ENCODE measurements at places on chromosomes 3 and 15.

GRCh38 chr3:39752751-39753150, 56.7 kb upstream of the MYRIP start:
- DNase-seq: no peak

GRCh38 chr3:15649858-15650257, 48.3 kb downstream of the BTD start:
- no peak for DNase-seq

- no peak for DNase-seq
Measured at GRCh38 chr3:31331278-31331677, 201.4 kb upstream of the STT3B start.

GRCh38 chr15:91928675-91929074, 75.2 kb downstream of the SLCO3A1 start:
- DNase-seq: no peak

- no peak for DNase-seq
Measured at GRCh38 chr3:114451051-114451451, 157.2 kb downstream of the TIGIT start.

DNA sequence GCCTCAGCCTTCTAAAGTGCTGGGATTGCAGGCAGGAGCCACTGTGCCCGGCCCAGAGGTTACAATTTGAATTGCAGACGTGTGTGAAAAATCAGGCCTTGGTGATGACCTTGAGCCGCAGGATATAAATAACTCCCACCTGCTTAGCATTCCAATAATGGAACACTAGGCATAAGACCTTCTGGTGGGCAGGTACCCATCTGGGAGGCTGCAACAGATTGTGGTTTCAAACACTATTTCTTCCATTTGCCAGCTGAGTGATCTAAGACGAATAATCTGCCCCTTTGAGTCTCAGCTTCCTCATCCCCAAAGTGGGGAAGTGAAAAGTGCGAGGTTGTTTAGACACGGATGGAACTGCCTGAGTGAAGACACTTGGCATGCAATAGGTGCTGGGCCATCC, 47.7 kb upstream of the HERC1 start:
- DNase-seq: no peak

DNA sequence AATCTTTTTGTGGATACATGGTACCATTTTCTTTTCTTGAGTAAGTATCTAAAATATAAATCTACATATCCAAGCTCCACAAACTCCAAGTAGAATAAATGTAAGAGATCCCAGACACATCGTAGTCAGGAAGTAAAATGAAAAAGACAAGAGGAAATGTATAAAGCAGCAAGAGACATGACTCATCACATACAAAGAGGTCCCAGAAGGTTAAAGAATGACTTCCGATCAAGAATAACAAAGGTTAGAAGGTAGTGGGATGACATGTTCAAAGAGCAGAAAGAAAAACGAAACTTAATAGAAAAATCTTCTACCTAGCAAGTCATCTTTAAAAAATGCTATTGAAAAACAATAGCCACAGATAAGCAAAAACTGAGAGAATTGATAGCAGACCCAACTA, 705.8 kb downstream of the NR2F2 start:
- DNase-seq: no peak

DNA sequence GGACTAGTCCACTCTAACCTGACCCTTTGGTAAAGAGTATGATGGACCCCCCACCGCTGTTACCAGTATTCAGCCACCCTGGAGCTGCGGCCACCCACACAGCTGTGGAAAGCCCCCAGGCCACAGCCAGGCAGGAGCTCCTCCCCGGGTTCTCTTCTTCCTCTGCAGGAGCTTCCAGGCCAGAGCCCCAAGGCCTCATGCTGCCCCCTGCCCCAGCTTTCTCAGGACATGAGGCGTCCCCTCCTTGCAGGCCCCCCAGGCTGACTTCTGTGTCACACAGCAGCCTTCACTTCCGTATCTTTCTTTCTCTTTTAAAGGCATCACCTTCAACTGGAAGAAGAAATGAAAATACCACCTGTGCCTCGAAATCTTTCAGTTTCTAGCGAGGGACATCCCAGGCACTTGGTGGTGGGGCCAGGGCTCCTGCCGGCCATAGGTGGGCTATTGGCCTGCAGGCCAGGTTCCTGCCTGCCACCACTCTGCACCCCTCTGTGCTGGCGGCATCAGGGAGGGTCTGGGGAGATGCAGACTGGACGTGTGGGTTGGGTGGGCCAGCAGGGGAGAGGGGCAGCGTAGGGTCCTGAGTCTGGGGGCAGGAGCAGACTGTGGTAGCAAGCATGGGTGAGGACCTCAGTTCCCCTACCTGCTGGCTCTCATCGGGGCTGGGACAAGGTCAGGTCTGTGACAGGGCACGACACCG, 19.9 kb downstream of the KLF13 start:
- DNase-seq: no peak

GRCh38 chr15:81434851-81435250, 60.8 kb upstream of the TMC3 start:
- DNase-seq: no peak

DNA sequence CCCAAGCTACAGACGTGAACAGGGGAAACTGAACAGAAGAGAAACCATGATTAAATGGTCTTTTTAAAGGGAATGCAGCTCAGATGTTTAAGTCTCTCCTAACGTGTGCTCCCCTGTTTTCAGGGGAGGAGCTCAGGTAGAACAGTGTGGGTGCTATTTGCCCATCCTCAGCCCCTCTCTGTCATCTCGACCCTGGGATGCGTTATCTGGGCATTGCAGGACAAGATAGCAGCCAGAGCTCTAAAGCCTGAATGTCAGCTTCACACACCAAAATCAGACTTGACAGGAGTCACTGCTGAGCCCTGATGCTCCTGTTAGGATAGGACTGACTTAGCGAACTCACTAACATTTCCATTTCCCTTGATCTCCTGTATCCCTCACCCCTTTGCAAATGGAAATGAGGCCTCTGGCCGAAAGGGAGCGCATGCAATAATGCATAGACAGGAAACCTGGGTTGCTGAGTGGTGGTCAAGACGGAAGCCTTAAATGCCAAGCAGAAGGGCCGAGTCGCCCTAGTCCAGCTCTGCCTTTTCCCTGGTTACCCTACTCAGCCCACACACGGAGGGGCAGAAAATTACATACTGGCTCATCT, 234.9 kb upstream of the TPM1 start:
- DNase-seq: no peak

DNA sequence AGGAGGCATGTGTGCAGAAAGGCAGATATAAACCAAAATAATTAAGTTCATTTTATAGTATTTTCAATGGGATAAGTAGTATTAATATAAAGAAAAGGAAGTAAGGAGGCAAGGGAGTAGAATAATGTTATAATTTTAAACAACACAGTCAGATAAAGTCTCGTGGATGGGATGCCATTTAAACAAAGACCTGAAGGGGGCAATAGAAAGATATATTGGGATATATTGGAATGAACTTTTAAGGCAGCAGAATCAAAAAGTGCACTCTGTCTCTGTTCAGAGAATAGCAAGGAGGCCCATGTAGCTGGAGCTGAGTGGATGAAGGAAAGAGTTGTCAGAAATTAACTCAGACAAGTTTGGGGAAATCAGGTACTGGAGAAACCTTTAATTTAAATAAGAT, 158.7 kb downstream of the CGGBP1 start:
- DNase-seq: no peak

DNA sequence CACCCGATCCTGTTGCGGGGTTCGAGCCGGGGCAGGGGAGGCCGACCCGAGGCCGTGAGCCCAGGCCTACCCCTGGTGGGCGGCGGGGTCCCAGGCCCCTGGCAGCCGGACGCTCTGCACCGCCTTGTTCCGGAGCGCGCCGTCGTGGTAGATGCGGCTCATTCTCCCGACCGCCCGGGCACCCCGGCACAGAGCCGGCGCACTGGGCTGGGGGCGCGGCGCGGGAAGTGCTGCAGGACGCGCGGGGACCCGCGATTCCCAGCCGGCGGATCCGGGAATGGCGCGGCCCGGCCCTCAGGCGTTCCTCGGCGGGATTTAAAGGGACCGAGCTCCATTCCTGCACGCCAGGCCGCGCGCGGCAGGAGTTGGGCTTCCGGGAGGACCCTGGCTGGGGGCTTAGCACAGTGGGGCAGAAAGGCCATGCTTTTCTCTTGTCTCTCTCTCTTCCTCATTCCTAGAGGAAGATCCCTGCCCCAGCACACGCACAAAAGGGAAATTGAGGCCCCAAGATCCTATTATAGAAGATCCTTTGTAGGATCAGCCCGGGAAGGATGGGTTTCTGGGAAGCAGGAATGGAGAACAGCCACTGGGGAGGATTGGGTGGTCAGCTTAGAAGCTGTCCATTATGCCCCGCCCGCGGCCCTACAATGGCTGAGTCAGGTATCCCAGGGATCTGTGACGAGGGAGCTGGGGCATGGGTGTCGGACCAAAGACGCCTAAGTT, at the start of gene ARPIN:
TSS of gene ARPIN (minus strand) at position 279 of the 723 bp plus-strand sequence. CDS start at position 162, 117 bp downstream.
- peak; percentile 63 for DNase-seq

- DNase-seq: no peak
Measured at GRCh38 chr3:23921052-23921511, 4.2 kb downstream of the RPL15 start.

DNA sequence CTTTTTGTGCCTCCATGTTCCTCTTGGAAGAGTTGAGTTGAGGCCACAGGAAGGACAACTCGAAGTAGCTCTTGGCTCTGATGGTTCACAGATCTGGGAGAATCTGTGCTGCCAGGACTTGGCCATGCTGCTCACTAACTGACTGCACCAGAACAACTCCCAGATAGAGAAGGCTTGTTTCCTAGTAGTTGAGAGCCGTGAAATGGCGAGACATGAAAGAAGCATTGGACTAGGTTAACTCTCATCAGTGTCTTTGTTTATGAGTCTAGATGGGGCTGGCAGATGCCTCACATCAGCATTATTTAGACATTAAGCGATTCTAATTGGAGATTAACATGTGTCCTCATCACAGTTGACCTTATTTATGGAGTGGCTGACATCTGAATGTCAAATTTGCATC, 92.9 kb upstream of the AGBL1 start:
- DNase-seq: no peak

DNA sequence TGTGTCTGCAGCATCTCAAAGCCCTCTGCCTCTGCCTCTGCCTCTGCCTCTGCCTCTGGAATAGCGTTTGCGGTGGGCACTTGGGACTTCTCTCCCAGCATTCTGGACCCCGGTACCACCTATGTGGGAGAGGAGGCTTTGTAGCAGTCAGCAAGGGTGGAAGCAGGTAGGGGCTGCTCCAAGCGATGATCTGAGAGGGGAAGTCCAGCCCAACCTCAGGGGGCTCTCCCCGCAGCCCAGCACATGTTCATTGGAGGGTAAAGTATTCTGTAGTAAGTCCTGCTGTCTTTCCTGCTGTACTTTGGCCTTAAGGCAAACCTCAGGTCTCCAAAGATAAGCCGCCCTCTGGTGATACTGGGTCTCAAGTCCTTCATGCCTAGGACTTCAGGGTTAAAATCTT, 68.6 kb downstream of the FAM174B start:
- no peak for DNase-seq

- no peak for DNase-seq
Measured at GRCh38 chr15:29040370-29040751, 154.6 kb downstream of the APBA2 start.

- no peak for DNase-seq
Measured at GRCh38 chr15:100661156-100661555, 58.8 kb downstream of the ASB7 start.

- DNase-seq: peak; percentile 76
Measured at GRCh38 chr15:92899948-92900730, at the start of gene CHD2. Gene CHD2, plus strand, starts transcription at chr15:92900324. Its CDS starts 914 bp downstream, at chr15:92901238.

DNA sequence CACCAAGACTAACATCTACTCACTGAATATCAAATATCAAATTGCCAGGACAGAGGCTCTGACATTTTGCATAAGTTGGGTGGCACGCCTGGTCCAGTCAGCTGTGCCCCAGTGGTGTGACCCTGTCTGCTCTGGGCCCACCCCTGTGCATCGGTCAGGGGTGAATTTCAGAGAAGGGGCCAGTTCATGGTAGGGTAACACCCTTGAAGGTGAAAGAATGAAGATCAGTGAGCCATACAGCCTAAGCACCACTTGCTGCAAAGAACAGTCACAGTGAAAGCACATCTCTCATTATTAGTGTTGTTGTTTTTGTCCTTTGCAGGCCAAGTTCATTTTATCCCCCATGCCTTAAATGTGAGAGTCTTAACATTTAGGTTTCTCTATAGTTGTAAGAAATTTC, 86.8 kb downstream of the MYRIP start:
- no peak for DNase-seq

- DNase-seq: no peak
Measured at GRCh38 chr15:60609721-60610320, 130.9 kb upstream of the ICE2 start.

DNA sequence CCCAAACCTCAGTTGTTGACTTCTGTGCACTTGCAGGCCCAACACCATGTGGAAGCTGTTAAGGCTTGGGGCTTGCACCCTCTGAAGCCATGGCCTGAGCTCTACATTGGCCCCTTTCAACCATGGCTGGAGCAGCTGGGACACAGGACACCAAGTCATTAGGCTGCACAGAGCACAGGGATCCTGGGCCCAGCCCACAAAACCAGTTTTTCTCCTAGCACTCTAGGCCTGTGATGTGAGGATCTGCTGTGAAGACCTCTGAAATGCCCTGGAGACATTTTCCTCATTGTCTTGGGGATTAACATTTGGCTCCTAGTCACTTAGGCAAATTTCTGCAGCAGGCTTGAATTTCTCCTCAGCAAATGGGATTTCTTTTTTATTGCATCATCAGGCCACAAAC, 1255.7 kb downstream of the ZPLD1 start:
- no peak for DNase-seq

- no peak for DNase-seq
Measured at GRCh38 chr3:69252631-69253030, 130.2 kb upstream of the LMOD3 start.

DNA sequence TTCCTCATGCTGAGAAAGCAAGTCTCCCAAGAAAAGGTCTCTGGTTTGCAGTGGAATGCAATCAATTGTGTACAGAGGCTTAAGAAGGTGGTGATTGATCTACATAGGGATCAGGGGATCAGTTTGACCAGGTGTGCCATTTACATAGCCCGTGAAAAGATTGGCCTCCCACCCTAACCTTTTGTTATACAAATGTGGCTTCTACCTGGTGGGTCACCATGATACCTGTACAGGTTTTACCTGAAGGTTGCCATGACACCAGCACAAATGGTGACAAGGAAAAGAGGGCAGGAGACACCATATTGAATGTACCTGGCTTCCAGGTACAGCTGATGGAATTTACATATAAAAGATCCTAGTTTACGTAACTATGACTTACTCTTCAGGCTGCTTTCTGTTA, 25.5 kb upstream of the TEX55 start:
- DNase-seq: no peak

DNA sequence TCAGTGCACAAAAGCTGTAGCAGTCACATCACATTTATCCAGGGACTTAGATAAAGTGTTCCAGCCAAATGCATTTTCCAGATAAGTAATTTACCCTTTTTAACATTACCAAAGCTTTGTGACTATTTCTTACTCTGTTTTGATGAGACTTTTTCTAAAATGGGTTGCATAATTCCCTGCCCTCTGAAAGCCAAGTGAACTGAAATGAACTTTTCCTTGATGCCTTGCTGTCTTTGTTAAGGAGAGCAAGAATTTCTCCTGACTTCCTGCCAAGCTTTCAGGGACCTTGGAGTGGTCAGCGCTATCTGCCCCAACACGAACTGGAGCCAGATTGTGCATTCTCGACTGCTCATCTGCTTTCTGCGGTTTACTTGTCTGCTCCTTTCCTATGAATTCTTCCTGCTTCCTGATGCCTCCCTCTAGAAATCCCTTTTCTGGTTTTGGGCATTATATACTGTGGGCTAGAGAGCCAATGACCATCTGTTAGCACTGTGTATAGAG, 34.8 kb downstream of the EIF4E3 start:
- DNase-seq: no peak

Data from head of caudate nucleus (tissue), 42 donors.